Activated naive CD4-positive, alpha-beta T cell treated with anti-CD3 and anti-CD28 coated beads for 36 hours (primary cell): ENCODE measurements at places on chromosomes 12 and 14.

DNA sequence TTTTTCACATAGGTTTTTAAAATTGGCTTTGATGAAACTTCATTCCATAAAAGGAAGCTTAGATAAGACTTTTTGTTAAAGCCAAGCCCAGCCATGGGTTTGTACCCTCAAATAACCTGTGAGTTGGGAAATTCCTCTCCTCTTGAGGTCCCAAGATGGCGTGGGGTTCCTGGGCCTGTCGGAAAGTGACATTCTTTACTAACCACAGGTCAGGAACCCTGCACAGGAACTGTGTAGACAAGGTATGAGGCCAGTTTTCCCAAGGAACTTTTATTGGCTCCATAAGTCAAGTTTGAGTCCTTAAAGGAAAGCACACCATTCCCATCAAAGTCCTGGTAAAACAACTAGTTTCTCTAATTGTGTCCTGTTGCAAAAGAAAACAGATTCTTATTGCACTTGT, 65.0 kb upstream of the AMN start:
- DNase-seq: no peak

GRCh38 chr12:111756196-111756595, 10.5 kb upstream of the ALDH2 start:
- DNase-seq: no peak

GRCh38 chr14:31968956-31969698, 108.0 kb upstream of the ARHGAP5 start:
- DNase-seq: no peak

GRCh38 chr12:23824358-23824757, 125.1 kb downstream of the SOX5 start:
- no peak for DNase-seq

DNA sequence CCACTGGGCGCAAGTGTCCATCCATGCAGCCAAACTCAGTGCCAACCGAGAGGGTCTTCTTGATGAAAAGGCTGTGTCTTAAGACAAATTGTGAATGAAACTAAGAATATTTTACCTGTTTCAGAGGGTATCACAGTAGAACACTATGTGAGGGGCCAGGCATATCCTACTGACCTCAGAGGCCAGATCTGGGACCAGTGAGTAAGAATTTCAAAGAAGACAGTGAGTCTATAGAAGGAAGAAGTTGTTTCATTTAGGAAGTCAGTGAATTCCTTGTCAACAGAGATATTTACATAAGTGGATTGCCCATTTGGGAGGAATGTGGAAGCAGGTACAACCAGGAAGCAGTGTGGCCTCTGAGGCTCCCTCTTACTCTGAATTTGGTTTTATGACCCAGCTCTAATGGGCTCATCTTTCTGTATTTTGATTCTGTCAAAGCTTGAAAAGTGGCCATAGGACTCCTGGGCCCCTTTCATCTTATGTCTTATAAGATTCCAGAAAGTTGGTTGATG, 137.4 kb downstream of the ZNF664 start:
- DNase-seq: no peak

GRCh38 chr12:131077931-131078391, 124.3 kb downstream of the ADGRD1 start:
- DNase-seq: no peak

- DNase-seq: no peak
Measured at GRCh38 chr12:125136702-125137101, 71.5 kb downstream of the AACS start.

- DNase-seq: no peak
Measured at GRCh38 chr14:73500360-73500759, 9.6 kb downstream of the RIOX1 start.

- no peak for DNase-seq
Measured at GRCh38 chr12:53070877-53071492, 8.2 kb downstream of the SPRYD3 start.

DNA sequence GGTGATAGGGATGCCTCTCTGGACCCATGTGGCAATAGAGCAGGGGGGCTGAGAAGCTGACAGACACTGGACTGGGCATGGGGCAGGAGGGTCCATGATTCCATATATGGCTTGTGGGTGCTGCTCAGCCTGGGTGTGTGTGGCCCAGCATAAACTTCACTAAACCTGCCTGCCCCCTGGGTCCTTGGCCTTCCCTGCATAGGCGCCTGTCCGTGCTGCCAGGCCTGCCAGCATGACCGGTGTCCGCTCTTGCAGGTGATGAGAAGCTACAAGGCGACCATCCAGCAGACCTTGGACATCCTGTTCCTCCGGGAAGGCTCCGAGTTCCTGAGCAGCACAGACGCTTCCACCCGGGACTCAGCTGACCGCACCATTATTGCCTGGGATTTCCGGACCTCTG, 61.6 kb downstream of the BEGAIN start:
- DNase-seq: no peak

DNA sequence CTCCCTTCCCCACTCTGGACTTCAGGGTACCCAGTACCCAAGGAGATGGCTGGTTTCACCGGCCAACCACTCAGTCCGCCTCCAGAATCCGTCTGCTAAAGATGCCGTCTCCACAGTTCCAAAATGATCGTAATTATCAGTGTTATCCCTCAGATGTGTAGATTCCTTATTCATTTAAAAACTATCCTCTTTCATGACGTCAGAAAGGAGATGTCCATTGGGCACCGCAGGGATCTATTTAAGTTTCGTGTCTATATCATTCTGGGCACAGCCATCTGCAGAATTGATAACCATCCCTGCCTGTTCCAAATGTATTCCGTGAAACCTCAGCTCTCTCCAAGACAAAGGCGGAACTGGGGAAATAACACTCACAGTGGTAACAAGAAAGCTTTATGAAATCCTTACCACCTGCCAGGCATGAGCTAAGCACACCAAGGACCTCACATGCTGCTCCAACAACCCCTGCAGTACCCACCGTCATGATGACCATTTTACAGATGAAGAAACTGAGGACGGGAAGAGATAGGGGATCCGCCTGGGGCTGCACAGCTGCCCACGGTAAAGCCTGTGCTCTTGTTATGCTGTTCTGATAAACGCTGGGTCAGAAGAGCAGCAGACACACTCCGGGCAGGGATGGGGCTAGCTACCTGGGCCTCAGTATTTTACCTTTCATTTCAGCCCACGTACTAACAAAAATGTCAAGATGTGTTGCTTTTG, 90.0 kb downstream of the BCL11B start:
- DNase-seq: peak; percentile 6
